ENCODE measurements at places on chromosomes 3 and 15. TPM values are rescaled to one million over a fixed set of nuclear protein-coding genes. Genes with fewer than 3 reads are reported as not detected.

The ENTPD3 gene
- not detected for total RNA-seq

The CTXN2 gene
- total RNA-seq, result not detected

The STARD5 gene
- 3.4 TPM for total RNA-seq

The HTR3E gene
- total RNA-seq, result not detected

The KCNMB2 gene
- total RNA-seq, result not detected

The MOBP gene
- total RNA-seq, result 1.0 TPM

The TMEM158 gene
- 9.8 TPM for total RNA-seq

DNA sequence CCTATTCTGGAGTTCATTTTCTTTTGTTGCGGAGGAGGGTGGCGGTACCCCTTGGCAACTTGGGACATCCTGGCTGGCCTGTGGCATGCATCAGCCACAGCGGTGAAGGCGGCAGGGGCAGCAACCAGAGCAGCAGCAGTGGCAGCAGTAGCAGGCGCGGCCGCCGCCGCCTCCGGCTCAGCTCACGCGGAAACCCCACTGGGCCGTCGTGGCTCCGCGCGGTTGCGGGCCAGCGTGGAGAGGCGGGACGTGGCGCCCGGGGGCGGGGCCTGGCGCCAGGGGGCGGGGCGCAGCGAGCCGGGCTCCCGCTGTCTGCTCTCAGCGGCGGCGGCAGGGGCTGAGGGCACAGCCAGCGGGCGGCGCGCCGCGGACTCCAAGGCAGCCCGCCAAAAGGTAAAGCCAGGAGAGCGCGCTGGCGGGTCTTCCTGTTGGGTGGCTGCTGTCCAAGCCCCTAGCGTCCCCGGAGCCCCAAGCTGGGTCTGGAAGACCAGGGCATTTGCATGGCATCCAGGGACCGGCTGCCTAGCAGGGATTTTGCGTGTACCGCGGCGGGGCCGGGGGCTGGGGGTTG is 334.4 kb upstream of the THRB start:
- peak; percentile 84 for DNase-seq

DNA sequence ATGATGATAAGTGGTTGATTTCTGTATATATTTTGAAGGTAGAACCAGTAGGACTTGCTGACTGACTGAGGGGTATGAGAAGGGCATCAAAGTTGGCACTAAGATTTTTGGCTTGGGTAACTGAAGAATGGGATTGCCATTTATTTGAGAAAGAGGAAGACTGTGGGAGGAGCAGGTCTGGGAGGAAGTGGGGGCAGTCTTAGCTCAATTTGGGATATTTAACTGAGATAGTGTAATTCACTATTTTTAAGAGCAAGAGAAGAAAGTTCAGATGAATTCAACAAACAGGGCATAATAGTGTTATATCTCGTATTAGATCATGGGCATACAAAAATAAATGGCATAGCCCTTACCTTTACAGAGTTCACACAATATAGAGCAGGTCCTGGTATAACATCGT is 1.7 kb downstream of the BUB1B start:
- no peak for DNase-seq

- DNase-seq, result no peak
These were observed 277.4 kb downstream of the ROBO1 start for GRCh38 chr3:79490165-79491028.

GRCh38 chr3:170953736-170954135 is 45.3 kb upstream of the EIF5A2 start:
- DNase-seq, result no peak

- no peak for DNase-seq
These were observed 452.8 kb downstream of the FHIT start for GRCh38 chr3:60798456-60798855.

DNA sequence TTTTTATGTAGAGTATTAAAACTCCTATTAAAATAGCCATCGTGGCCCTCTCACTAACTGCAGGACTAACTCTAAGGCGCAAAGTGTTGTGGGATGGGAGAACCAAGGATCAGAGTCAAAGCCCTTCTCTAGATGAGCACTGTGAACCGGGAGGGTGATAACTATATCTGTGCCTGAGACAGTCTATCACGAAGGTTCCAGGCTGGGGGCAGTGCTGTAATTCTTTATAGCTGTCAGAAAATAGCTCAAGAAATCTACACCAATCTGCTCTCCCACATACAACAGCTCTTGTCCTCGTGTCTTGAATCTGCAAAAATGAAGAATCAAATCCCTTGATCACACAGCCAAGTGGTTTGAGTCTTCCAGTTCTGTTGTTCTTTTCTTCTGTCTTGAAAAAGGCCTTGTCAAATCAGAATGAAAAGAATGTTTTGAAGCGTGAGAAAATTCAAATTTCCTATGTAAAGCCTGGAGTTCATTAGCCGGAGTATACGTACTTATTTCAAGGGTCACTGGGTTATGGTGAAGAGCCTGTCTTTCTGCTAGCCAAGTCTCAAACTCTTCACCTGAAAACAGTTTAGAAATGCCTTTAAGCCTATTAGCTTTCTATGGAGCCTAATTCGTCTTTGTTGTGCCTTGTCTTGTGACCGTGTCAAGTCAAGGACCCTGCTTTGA is 185.3 kb upstream of the NECTIN3 start:
- no peak for DNase-seq

DNA sequence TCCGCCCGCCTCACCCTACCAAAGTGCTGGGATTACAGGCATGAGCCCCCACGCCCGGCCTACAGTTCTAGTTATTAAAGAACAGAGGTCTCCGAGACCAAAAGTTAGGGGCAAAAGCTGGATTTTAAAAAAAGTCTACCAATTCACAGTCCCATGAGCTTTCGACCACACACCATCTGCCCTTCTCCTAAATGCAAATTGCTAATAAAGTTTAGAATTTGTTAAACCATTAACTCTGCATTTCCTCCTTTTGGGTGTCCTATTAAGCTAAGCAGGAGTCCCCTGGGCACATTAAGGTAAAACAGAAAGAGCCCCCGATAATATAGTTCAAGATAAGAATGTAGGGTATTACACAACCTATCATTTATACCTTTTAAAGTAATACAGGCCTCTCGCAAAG is 322.7 kb downstream of the FOXP1 start:
- no peak for DNase-seq

GRCh38 chr3:90052425-90052950 is 945.1 kb downstream of the EPHA3 start:
- DNase-seq, result no peak

- peak; percentile 68 for DNase-seq
These were observed 43.0 kb downstream of the VGLL4 start for GRCh38 chr3:11600501-11601282.

DNA sequence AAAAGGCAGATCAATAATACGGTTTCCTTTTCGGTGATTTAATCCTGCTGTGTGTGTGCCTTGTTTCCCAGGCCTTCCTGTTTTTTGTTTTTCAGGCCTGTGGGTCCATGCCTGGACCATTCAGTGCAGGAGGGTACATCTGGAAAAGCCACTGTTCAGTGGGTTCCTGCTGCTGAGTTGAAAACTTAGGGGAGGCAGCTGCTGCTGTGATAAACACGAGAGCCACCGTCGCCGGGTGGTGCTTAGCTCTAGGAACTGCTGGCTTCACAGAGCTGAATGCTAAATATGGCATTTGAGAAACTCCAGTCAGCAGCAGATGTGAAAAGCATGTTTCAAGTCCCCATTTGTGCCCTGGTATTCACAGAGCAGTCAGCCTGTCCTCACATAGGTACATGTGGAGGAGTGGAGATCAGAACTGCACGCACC is 44.0 kb downstream of the SYNM start:
- DNase-seq, result no peak

DNA sequence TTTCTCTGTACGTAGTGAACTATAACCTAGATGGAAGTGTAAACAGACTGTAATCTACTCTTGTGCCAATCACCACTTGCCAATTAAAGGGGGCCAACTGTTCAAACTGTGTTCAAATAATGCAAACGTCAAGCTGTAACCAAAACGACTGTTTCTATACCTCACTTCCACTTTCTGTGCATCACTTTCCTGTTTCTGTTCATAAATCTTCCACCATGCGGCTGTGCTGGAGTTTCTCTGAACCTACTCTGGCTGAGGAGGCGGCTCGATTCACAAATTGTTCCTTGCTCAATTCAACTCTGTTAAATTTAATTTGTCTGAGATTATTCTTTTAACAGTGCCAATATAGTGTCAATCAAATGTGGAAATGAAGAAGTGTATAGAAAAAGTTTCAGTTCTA is 206.7 kb upstream of the TBC1D5 start:
- DNase-seq, result no peak

DNA sequence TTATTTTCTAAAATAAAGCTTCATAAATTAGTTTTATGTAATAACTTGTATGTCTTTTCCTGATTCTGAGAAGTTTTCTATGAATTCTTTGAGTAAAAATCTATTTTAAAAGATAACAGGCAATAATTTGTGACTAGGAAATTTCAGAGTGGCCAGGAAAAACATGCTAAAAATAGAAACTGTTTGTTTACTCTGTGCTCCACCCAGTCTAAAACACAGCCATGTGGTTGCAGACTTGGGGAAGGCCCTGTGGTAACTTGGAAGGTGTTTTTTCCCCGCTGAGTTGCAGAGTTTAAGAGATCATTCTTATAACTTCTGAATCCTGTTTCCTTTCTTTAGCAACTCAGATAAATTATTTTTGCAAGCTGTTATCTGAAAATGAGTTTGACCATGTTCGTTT is 21.9 kb downstream of the PLCL2 start:
- no peak for DNase-seq

DNA sequence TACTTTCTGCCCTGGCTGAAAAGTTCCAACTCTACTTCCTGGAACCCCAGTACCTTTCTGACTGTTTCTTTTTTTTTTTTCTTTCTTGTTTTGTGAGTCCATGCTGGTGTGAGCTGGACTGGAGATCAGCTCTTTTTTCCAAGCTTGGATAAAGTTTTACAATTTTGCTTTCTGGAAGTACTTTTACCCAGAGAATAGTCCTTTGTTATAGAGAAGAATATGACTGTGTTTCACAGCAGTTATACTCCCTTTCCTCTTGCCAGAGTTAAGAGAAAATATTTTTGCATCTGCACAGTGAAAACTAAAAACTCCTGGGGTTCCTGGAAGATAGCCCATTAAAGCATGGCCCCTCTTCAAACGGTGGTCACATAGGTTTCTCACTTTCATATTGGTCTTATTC is 1100.6 kb downstream of the OTOL1 start:
- DNase-seq, result no peak

- DNase-seq, result no peak
These were observed 243.8 kb upstream of the TLE3 start for GRCh38 chr15:70341566-70341965.

DNA sequence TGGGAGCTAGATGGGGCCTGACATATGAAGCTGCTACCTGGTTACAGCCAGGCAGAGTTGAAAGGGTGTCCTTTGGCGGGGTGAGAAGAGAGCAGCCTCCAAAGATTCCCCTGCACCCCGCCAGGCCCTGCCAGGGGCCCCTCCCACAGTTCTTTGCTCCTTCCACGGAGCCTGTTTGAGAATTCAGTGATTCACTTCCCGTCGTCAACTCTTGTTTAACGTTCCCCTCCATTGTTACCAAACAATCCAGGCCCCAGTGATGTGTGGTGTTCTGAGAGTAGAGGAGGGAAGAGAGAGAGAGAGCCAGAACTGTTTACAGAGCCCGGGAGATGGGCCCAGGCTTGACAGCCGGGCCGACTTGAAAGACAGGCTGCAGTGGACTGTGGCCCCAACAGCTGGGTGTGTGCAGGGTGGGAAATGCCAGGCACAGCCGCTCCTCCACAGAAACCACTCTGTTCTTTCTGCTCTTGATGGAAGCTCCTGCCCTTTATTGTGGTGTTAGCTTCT is 81.5 kb downstream of the SMAD3 start:
- DNase-seq, result no peak

DNA sequence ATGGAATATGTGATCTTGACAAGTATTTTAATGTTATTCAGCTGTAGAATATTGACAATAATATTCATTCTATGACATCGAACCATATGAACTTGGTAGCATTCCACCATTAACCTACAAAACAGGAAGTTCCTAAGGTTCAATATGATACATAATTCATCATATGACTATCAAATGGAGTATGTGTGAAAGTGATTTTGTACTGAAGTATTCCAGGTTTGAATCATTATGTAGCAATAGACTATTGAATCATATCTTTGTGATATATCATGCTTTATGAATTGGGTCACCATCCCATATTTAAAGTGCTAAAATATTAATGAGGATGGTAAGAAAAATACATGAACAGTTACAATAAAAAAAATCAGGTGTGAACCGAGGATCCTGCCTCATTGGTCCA is 95.1 kb downstream of the TP63 start:
- no peak for DNase-seq

- peak; percentile 51 for DNase-seq
These were observed 277.4 kb upstream of the NR2E3 start for GRCh38 chr15:71532994-71533393.

- no peak for DNase-seq
These were observed 35.4 kb upstream of the CORO2B start for GRCh38 chr15:68543165-68544008.

DNA sequence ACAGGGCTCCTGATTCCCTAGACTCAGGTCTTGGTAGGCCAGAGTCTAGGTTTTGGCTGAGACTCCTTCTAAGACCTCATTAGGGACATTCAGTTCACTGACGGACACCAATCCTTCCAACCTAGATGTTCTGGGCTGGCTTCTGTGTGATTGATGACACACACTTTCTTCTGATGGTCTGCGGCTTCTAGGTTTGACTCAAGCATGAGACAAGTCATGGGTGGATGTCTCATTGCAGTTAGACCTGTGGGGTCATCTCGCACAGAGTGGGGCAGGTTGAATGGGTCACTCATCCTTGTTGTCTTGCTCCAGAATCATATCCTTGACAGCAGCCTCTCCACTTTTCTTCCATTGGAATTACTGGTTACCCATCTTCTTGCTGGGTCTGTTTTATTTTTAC is 35.8 kb downstream of the ARNT2 start:
- no peak for DNase-seq

DNA sequence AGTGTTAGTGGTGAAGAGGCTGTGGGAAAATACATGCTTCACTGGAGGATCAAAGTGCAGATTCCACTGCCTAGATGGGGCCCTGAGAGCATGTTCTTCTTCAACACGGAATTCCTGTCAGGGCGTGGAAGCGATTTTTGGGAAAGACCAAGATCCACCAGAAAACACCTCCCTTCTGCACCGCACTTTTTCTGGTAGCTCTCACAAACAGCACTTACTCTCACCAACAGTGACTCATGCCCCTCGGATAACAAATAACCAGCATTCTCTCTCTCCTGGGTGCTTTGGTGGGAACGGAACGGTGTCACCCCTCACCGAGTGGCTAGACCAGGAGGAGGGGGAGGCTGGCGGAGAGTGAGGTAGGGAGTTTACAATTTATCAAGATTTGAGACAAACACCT is 40.1 kb downstream of the ADAMTSL3 start:
- DNase-seq, result peak; percentile 37

DNA sequence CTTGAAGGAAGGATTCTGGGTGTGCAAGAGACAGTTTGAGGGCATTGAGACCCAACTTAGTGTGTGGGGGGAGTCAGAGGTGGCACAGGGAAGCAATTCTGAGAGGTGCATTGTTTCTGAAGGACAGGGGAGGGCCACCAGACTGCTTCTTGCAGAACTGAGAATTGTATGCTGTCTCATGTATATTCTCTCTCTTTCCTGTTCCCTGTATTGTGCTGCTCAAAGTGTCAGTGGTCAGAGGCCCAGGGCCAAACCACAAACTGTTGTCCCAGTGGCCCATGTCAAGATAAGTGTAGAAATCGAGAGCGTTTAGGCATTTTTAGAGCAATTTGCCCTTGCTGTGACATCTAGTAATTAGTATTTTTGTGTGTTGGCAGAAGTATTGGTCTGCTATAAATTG is 567.1 kb downstream of the EDEM1 start:
- DNase-seq, result no peak
